ENCODE measurements at places on chromosomes 5 and 9.

DNA sequence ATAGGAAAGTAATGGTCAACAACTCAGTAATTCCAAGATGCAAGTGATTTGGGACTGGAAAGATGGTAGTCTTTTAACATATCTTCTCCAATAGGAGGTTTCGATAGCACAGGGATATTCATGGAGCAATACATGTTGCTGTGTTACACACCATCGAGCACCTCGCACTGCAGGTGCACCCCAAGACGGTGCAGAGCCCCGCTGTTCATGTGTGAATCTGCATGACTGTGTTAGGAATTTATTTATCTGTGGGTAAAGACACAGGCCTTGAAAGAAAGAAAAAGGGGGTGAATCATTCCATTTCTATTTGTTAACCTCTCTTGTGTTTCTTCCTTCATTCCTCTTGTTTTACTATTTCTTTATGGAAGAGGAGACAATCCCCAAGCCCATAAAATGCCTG lies 217.1 kb downstream of the EBF1 start:
- no peak for DNase-seq

GRCh38 chr5:126939887-126940286 lies 90.5 kb downstream of the MARCHF3 start:
- DNase-seq, result no peak

- peak; percentile 34 for DNase-seq
Observed at GRCh38 chr9:19229595-19230354, 718 bp upstream of the DENND4C start.

GRCh38 chr9:94771096-94771495 lies 44.6 kb downstream of the AOPEP start:
- DNase-seq, result no peak

DNA sequence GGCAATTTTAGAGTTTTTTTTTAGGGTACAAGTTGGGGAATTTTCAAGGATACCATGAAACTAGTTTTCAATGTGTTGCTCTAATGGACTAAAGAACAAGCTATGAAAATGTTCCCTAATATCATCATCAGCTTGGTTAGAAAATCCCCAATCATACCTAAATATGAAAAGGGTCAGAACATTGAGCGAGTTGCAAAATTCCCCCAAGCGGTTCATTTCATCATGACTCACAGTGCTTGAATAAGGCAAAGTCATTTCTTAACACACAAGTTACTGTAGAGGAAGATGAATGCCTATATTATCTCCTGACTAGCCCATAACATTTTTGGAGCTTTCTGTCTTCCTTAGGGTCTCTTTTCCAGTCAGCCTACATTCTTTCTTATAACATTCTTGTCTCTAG lies 62.7 kb downstream of the ST8SIA4 start:
- DNase-seq, result no peak

DNA sequence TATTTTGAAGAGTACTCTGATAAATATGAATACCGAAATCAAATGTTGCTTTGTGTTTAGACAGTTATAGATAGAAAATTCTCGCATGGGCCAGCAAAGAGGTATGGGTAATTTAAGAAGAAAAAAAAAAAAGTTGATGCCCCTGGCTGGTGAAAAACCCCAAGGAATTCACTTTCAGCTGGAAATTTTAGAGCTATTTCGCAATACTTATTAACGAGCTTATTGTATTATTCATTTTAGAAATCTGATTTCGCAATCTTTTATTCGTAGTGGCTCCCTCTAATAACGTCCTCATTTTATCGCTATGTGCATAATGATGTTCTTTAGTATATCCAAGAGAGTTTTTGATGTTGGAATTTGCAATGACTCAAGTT lies 18.5 kb upstream of the FER start:
- DNase-seq, result no peak

- no peak for DNase-seq
Observed at GRCh38 chr5:151522226-151522625, 68.9 kb downstream of the FAT2 start.
